ENCODE measurements at places on chromosomes 3 and 15.

DNA sequence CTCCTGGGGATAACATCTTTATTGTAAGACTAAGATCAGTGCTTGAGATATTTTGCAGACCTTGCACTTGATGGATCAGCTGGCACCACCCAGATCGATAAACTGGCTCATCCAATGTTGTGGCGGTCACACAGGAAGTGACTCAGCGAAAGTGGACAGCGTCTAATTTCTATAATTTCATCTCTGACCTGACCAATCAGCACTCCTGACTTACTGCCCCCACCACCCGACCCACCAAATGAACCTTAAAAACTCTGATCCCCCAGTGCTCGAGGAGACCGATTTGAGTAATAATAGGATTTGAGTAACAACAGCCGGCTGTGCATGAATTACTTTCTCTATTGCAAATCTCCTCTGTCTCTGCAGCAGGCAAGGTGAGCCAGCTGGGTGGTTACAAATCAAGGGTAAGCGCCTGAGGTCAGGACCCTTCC lies 62.7 kb upstream of the RNU6-1 start:
- no peak for DNase-seq

DNA sequence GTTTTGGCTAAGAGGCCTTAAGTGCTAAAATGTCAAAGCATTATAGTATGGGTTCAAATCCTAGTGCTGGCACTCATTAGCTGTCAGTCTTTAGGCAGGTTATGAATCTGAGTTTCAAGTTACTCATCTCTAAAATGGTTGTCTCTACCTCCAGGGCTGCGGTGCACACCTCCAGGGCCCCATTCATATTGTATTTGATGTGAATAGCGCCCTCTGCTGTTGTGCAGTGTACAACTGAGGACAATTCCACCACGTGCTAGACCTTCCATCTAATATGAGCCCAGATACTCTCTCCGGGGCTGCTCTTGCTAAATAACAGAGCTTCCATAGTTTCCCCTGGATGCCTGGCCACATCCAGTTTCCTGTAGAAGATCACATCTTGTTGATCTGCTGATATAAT lies 54.3 kb downstream of the OXNAD1 start:
- DNase-seq: no peak

GRCh38 chr3:119148493-119149180 lies 2.7 kb downstream of the TEX55 start:
- no peak for DNase-seq

DNA sequence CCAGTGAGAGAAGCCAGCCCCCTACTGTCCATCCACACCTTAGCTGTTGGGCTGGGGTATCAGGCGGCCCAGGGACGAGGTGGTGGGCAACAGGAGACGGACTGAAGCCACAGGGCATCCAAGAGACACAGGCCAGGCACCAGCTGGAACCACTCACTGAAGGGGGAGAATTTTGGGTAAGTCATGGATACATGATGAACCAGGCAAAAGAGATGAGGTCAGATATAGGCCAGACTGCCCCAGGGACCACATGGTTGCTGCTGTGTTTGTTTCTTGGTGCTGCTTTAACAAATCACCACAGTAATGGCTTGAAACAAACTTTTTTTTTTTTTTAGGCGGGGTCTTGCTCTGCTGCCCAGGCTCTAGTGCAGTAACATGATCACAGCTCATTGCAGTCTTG lies 66.4 kb downstream of the SEMA5B start:
- DNase-seq: no peak

- no peak for DNase-seq
Observed at GRCh38 chr3:141532609-141533008, 45.8 kb downstream of the RASA2 start.

GRCh38 chr15:25239471-25240345 lies 199.1 kb downstream of the UBE3A start:
- DNase-seq: no peak

DNA sequence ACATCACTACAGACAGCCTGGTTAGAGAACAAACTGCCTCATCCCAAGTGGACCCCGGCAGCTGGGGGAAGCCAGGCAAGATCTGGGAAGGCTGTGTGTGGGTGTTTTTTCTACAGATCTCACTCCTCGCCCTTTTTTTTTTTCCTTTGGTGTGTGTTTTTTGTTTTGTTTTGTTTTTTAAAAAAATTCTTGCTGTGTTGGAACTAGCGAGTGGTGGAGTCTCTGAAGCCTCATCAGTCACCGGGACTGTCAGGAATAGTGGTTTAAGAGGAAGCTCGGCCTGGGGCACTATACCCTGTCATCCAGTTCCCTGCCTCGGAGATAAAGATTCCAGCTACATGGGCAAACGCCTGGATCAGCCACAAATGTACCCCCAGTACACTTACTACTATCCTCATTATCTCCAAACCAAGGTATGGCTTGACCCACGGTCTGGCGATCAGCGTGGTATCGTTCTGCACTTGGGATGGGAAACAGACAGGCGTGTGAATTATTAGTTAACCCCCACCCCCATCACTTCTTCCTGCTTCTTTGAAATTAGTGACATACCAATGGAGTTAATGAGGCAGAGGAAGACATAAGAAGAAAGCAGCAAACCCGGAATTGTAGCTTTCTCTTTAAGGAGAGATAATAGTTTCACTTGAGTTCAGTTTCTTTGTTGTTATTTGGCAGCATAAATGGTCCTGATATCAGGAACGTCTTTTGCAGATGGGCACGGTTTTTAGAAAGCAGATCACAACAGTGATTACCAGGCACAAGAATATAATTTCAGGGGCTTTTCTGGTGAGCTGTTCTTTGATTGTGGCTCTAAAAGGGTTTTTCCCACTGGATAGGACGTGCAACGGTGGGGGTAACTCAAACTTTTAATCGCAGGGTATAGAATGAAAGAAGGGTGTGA lies 722 bp downstream of the RBMS3 start:
- DNase-seq: peak; percentile 80

DNA sequence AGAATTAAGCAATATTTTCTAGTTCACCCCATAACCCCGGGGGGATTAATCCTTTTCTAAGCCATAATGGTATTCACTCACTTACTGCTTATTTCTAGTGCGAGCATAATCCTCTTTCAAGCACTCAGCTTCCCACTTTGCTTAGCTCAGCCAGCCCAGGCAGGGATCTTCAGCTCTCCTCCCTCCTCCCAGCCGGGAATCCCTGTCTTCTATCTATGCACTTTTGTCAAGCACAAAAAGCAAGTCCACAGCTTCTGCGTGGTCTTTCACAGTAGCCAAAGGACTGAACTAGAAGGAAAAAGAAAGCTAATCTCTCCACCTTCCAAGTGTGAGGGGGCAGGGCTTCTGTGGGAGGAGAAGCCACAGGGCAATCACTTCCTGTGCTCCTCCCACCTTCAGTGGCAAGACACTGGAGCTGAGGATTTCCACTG lies 62.8 kb downstream of the PEX5L start:
- no peak for DNase-seq

Measured in kidney (tissue), 22 donors.